ENCODE measurements at places on chromosomes 2 and 18.

GRCh38 chr2:241692448-241692847 lies 5.8 kb upstream of the DTYMK start:
- no peak for DNase-seq

DNA sequence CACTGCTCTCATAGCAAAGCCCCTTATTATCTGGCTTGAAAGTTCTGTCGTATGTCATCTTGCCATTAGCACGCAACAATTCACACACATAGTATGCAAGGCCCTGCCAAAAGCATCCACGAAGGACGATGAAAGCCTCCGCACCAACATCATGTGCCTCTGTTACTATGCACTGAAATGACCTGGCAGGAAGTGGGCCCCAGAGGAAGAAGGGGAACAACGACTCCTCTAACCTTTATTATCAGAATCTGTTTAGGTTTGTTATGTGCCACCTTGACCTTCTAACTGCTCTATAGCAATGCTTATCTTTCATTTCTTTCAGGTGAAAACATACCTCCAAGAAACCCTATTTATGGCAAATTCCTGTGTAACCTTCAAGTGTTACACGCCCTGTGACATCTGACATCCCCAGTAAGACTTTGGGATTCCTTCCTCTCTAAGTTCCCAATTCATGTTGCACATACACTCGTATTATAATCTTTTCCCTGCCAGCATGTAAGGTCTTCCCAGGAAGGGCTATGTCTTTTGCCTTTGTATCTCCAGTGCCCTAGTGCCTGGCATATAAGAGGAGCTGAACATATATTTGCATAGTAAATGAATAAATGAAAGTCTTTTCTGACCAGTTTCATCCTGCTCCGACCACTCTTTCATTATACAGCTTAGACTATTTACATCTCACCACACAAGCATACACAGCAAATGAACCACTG lies 7.0 kb upstream of the NDUFV2 start:
- DNase-seq, result no peak

GRCh38 chr18:23291456-23292205 lies 156.3 kb downstream of the CABLES1 start:
- DNase-seq, result no peak

GRCh38 chr2:231189171-231189530 lies 9.3 kb upstream of the ARMC9 start:
- no peak for DNase-seq

DNA sequence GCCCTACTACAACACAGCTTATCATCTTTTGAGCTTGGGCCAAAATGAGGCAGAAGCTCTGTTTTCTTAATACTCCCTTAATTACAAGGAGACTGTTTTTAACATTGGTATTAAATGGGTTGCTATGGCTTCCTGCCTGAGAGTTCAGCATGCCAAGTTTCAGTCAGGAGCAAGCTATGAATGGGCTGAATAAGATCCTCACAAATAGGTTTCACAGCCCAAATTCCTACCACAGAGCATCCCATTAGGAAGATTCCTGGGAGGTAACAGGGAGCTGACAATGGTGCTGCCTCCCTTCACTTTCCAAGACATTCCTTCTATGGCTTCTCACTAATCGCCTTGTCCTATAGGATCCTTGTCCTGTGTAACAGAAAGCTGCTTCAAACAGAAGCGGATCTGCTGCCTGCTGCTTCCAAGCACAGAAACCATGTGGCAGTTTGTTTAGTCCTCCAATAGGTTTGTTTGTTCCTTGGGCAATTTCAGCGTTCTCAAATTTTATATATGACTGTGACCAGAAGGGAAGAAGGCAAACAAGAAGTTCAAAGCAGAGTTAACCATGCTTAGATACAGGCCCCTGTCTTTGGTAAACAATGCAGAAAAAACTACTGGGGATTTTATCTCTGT lies 70.9 kb downstream of the NCKAP5 start:
- no peak for DNase-seq

- no peak for DNase-seq
Observed at GRCh38 chr2:19556648-19557047, 198.2 kb upstream of the OSR1 start.

DNA sequence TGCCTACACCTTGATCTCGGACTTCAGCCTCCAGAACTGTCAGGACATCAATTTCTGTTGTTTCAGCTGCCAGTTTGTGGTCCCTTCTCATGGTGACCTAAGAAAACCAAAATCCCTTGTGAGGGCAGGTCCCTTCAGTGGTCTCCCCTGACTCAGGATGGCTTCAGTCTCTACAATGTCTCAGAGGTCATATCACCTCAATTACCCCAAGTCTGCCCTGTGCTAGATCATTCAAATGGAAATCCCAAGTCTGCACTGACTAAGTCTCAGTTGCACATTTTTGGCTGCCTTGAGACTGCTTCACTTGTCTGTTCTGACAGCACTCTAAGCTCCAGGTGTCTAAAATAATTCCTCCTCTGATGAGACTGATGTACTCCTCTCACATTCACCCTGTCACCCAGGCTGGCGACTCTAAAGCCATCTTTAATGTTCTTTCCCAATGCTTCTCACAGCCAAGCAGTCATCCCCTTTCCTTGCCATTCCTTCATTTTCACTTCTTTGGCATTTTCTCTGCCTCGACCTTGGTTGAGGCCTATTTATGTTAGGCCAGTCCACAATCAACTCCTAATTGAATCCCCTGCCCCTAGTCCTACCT lies 470.8 kb downstream of the DLGAP1 start:
- no peak for DNase-seq

GRCh38 chr2:235497096-235497495 lies 3.3 kb downstream of the AGAP1 start:
- DNase-seq, result no peak

- DNase-seq, result no peak
Observed at GRCh38 chr2:86622519-86623042, 1.1 kb downstream of the RNF103 start.

GRCh38 chr2:128274218-128274617 lies 44.5 kb downstream of the HS6ST1 start:
- DNase-seq, result no peak

- DNase-seq, result no peak
Observed at GRCh38 chr2:44843641-44844310, 97.7 kb upstream of the SIX3 start.
